ENCODE measurements at places on chromosomes 11 and 22.

DNA sequence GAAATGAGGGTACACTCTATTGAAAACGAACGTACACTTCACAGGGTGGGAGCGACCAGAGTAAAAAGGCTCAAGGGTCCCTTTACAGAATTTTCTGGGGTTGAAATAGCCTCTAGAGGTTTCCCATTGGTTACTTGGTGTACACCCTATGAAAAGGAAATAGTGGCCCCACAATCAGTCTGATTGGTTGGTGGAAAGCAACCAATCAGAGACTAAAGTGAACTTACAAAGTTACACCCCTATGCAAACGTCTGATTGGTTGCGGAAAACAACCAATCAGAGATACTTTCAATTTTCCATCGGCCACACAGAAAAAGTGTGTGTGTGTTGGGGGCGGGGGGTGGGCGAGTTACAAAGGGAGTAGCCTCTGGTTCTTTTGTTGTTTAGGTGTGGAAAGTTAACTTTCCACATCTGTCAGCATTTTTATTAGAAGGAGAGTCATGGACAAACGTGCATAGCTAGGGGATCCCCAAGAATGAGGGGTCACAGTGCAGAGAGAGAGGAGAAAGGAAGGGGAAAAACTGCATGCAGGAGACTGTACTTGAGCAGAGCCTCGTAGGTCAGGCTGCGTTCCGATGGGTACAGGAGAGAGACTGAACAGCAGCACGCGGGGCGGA, 1152.1 kb downstream of the TBC1D22A start:
- DNase-seq = no peak

- DNase-seq = no peak
These were observed 131.8 kb upstream of the PARVA start for GRCh38 chr11:12245549-12246016.

DNA sequence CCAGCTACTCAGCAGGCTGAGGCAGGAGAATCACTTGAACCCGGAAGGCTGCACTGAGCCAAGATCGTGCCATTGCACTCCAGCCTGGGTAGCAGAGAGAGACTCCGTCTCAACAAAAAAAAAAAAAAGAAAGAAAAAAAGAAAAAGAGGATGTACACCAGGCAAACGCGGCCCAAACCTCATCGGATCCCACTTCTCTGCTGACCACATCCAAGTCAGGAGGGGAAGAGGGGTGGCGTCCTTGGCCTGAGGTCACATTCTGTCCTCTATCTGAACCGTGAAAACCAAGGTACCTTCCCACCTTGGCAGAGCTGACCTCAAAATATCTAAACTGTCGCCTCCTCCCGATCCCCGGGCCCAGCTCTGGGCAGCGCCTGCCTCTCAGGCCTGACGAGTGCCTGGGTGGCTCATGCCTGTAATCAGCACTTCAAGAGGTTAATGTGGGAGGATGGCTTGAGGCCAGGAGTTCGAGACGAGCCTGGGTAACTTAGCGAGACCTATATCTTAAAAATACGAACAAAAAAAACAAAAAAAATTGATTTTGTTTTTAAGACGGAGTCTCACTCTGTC, 25.1 kb downstream of the RGL4 start:
- no peak for DNase-seq

DNA sequence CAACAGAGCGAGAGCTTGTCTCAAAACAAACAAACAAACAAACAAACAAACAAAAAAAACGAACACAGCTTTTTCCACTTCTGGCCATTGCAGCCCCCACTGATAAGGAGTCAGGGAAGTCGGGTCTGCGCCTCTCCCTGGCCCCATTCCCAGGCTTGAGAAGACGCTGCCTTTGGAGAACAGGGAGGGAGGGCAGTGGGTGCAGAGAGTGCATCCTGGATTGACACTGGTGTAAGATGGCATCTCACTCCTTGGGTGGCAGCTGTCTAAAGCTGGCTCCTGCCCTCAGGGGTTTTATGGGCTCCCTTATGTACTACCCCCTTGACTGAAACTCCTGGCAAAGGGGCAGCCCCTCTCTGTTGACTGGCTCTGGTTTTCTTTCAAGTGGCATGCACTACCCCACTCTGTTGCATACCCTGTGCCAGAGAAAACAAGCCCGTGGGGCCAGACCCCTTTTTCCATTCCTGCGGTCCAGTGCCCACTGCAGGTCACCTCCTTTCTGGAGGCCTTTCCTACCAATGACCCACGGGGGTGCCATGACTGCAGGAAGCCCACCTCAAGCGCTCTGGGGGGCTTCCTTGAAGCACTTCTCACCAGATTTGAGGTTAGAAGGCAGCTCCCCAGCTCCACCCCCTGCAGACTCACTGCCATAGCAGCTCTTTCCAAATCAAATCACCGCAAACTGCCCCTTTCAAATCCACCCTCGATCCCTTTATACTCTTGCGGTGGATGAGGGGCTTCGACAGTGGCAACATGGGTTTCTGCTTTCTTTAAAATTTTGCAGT, 12.7 kb downstream of the DRAP1 start:
- no peak for DNase-seq

DNA sequence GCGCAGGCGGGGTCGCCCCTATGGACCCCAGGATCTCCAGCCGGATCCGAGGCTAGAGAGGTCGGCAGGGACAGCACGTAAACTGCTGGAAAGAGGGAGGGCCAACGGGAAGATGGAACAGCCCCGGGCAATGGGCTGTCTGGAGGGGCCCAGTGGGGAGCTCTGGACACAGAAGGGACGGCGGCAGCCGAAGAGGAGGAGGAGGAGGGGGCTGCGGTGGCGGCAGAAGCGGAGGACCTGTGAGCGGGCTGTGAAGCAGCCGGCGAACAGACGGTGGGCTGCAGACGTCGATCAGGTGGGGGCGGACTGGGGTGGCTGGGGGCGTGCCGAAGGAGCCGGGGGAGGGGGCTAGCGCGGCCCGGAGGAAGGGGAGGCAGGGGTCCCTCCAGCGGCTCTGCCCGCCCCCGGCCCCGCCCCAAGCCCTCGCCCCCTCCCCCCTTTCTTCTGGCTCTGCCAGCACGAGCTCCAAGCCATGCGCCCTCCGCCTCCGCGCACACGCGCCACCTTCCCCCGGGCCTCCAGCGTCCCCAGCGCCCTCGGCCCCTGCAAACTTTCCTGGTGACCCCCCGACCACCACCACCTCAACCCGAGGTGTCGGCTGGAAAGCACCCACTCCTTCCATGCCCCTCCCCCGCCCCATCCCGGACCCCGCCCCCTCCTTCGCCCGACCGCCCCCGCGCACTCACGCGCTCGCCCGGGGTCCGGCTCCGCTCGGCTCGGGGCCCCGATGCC, 432 bp downstream of the TNKS1BP1 start:
- DNase-seq = peak; percentile 30

- no peak for DNase-seq
These were observed 81.3 kb downstream of the KIRREL3 start for GRCh38 chr11:126919147-126919823.

- no peak for DNase-seq
These were observed 51.5 kb downstream of the SGSM3 start for GRCh38 chr22:40421941-40422340.

GRCh38 chr11:73284106-73284505, 12.0 kb downstream of the P2RY6 start:
- no peak for DNase-seq

DNA sequence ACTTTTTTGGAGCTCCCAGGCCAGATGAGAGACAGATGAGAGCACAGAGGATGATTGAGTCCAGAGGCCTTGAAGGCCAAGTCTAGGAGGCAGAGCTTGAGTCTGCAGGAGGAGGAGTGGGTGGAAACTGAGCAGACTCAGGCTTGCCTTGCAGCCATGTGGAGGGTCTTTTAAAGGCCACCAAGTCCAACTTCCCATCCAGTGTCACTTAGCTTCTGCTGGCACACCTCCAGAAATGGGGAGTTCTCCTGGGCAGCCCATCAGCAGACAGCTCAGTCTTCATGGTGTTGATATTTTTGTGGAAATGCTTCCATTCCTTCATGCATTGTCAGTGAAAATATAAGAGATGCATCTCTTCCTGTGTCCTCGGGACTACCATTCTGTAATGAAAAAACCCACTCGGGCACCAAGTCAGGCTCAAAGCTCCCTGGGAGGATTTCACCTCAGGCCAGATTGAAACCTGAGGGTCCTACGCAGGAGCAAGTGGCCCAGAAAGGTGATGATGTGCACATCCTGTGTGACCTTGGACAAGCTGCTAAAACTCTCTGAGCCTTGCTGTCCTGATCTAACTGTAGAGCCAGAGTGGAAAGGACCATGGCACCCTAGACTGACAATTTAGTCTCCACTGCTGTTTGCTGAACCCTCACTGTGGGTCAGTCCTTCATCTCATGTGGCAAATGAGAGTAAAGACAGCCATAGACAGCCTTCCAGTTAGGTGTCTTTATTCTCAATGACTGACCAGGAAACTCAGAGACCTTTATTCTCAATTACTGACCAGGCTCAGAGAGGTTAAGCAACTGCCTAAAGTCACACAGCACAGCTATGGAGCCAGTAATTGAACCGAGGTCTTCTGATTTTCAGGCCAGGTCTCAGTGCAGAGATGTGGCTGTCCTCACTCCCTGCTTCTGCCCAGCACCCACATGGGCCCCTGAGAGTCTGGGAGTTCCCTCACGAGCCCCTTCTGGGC, 2.9 kb upstream of the LRRC32 start:
- no peak for DNase-seq

GRCh38 chr11:64352995-64353714, 5.8 kb upstream of the RPS6KA4 start:
- DNase-seq = no peak

GRCh38 chr11:3954448-3955298, 99.2 kb downstream of the STIM1 start:
- no peak for DNase-seq

GRCh38 chr11:130891326-130891725, 25.0 kb downstream of the SNX19 start:
- DNase-seq = no peak

DNA sequence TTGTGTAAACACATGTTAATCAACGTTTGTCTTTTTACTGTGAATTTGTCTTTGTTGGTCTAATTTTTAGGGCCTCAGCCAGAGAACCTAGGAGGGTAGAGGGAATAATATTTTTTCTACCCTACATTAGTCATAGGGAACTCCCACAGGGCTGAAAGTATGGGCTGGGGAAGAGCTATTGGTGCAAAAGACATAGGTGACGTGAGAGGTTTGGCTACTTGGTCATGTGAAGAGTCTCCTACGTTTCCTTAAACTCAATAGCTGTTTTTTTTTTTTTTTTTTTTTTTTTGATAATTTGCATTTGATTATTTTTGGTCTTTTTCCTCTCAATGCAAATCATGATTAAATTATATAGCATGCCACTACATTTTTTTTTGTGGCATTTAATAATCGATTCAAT, 15.9 kb upstream of the MMP7 start:
- no peak for DNase-seq

GRCh38 chr11:64861227-64861975, 16.9 kb upstream of the CDC42BPG start:
- no peak for DNase-seq

GRCh38 chr11:69229511-69229910, 64.4 kb upstream of the MYEOV start:
- DNase-seq = no peak

DNA sequence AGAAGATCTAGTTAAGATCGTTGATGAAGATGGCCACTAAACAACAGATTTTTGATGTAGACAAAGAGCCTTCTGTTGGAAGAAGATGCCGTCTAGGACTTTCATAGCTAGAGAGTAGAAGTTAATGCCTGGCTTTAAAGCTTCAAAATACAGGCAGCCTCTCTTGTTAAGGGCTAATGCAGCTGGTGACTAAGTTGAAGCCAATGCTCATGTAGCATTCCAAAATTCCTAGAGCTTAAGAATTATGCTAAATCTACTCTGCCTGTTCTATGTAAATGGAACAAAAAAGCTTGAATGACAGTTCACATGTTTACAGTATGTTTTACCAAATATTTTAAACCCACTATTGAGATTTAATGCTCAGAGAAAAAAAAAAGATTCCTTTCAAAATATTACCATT, 492.6 kb downstream of the CNTN5 start:
- DNase-seq = no peak

DNA sequence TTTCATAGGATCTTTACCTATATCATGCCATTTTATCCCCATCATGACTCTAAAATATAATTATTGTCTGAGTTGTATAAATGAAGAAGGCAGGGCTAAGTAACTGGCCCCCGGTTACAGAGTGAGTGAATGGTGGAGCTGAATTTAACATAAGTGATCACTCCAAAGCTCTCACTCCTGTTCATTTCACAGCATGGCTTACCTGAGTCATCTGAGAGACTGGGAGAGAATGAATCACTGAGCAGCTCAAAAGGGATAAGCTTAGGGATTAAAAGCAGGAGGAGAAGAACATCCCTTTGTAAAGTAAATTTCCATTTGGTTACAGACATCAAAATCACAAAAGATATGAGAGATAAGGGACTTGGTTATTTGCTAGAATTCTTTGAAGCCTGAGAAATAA, 294.0 kb upstream of the CTSC start:
- no peak for DNase-seq

- no peak for DNase-seq
These were observed 14.2 kb downstream of the INCENP start for GRCh38 chr11:62137881-62138629.

GRCh38 chr11:17601676-17602075, 54.6 kb downstream of the OTOG start:
- no peak for DNase-seq

DNA sequence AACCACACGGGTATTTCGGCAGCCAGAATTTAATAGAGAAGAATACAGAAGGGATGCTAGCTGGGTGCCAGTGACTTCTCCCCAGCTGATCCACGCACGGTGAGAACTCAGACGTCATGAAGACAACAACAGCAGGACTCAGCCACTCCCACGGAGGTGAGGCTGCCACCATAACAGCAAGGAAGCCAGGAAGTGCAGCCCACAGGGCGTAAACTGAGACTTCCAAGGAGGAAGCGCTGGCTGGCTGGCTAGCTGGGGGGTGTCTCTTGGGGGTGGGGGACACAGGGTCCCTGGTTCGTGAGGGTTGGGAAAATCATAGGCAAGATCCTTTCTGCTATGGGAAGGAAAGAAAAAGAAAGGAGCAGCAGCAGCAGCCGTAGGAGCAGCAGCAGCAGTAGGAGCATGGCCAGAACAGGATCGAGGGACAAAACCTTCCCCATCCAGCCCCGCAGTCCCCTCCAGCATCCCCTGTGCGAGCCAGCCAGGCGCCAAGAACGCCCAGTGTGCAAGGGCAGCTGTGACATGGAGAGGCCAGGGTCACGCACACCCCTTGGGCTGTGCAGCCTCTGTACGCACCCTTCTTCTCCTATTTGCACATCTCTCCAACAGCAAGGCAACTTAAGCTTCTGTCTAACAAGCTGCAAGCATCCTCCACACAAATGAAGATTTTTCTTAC, 49.6 kb upstream of the SHANK2 start:
- DNase-seq = no peak

- DNase-seq = no peak
These were observed 56.2 kb downstream of the SBF1 start for GRCh38 chr22:50418624-50419023.

Measured in esophagus squamous epithelium (tissue), 5 donors.